ENCODE measurements at places on chromosomes 4 and X.

GRCh38 chr4:158644760-158645159 lies 26.9 kb downstream of the C4orf46 start:
- DNase-seq: no peak

- DNase-seq: no peak
Observed at GRCh38 chr4:111263836-111264235, 641.0 kb upstream of the PITX2 start.

DNA sequence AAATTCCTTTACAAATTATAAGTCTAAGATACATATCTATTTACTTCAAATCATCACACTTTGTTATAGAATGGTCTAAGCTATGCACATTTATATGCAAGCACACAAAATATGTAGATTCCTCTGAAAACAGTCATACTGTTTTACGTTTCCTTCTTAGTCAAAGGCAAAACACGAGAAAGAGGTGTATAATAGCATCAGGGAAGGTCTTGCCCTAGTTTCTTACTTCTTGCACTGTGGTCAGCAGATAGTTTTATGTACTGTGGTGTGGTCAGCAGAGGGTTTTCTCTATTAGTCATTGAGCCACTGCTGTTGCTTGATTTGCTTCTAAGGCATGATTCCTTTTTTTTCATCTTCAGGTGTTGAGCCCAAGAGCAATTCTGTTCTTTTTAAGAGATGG lies 117.7 kb downstream of the ADAM29 start:
- no peak for DNase-seq

- peak; percentile 8 for DNase-seq
Observed at GRCh38 chr4:123477711-123478209, 81.2 kb downstream of the SPRY1 start.

DNA sequence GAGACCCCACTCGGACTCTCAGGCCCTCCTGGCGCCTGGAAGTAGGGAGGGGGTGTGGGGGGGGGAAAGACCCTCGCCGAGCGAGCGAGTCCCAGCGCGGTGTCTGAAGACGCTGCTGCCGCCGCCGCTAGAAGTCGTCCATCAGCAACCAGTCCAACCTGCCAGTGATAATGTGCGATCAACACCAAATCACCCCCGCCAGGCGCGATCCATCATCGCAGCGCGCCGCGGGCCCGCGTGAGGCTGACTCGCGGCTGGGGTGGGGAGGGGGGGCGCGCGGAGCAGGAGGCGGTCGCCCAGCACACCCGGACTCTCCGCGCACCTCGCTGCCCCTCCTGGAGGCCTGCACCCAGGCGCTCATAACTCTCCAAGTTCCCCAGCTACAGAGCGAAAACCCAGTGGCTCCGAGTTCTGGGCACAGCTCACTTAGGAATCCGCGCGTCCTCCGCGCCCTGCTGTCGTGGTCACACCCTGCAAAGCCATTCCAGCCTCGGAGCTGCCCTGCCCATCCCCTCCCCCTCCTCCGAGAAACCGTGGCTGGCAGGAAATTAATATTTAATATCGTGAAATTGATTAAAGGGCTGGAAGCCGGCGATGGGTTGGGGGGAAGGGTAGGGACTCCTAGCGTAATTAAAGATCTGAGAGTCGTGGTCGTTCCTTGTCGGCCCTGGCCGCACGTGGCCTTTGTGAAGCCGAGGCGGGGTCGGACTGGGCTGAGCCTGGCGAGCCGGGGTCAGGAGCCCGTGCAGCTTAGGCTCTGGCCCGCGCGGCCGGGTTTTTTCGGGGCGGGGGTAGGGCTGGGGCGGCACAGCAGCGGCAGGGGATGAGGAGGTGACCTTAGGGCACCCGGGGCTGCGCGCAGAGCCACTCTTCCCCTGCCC lies 58.1 kb upstream of the BCOR start:
- no peak for DNase-seq

GRCh38 chr4:77095101-77095821 lies 19.5 kb upstream of the CCNI start:
- DNase-seq: peak; percentile 42

DNA sequence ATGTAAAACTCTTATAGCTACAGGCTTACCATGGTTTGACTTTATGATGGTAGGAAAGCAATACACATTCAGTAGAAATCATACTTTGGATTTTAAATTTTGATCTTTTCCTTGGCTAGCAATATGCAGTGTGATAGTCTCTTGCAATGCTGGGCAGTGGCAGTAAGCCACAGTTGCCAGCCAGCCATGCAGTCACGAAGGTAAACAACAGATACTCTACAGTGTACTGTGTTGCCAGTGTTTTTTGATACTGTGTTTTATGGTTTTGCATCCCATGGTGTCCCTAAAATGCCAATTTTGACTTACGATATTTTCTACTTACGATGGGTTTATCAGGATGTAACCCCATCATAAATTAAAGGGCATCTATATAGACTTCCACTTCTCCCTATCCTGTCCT lies 24.8 kb upstream of the KLF3 start:
- no peak for DNase-seq

DNA sequence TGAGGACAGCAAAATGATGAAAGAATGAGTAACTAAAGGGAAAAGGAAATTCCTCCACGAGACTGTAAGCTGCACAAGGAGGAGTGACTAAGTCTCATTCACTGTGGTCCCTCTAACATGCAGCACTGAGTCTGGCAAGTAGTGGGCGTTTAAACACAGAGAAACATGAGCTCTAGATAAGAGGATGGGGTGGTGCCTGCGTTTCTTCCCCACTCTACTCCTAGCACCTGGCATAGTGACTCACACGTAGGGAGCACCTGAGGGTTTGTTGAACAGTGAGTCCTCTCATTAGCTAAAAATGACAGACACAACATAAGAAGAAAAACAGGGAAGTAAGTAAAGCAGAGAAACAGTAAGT lies 105.8 kb upstream of the CBR4 start:
- DNase-seq: no peak

DNA sequence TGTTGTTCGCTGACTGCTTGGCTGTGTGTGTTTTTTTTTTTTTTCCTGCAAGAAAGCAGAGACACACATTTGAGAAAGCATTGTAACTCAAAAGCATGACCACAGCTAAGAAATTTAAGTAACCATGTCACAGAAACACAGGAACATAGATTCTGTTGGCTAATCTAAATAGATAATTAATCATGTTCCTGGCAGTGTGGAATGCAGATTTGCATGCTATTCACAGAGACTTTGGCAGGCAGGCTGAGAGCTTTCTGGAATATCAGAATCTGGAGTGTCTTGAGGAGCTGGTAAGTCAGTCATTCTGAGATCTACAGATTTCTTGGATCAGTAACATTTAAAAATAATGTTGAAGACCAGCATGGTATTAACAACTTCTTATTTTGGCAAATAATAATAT lies 33.2 kb upstream of the SMS start:
- no peak for DNase-seq

DNA sequence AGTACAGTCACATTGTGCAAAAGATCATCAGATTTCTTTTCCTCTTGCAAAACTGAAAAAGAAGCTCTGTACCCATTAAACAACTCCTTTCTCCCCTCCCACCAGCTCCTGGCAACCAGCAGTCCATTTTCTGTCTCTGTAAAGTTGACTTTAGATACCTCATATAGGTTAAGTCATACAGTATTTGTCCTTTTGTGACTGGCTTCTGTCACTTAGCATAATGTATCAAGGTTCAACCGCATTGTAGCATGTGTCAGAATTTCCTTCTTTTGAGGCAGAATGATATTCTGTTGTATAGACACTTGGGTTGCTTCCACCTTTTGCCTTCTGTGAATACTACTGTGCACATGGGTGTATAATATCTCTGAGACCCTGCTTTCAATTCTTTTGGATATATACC lies 121.8 kb downstream of the SH3KBP1 start:
- no peak for DNase-seq

DNA sequence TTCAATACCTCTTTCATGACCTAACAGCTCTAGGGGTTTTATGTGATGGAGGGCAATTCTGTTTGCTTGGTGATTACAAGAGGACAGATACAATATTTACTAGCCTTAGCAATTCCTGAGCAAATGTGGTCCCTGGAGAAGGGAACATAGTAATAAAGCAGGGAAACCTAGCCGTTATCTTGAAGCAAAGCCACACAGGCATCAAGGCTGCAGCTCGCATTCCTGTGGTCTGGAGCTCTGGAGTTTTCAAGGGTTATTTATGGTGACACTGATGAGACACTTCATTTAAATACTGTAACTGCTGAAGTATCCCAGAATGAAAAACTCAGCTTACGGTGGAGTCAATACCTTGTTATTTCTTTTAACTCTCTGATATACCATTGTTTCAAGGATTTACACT lies 66.8 kb downstream of the AFF2 start:
- DNase-seq: no peak

DNA sequence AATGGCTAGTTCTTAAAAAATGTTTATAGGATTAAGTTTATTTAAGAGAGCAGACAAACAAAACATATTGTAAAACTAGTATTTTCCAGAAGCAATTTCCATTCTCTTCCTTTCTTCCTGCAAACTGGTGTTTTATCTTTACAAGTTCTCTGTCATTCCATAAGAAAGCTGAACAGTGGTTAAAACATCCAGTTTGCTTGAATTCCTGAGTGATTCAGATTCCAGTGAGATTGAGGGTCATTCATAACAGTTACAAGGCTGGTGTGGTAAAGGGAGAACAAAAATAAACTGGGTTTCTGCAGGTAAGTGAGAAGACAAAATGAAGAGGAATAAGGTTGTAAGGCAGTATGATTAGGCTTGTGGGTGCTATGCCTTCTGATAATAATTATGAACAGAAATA lies 544.8 kb upstream of the DIPK2B start:
- DNase-seq: no peak

DNA sequence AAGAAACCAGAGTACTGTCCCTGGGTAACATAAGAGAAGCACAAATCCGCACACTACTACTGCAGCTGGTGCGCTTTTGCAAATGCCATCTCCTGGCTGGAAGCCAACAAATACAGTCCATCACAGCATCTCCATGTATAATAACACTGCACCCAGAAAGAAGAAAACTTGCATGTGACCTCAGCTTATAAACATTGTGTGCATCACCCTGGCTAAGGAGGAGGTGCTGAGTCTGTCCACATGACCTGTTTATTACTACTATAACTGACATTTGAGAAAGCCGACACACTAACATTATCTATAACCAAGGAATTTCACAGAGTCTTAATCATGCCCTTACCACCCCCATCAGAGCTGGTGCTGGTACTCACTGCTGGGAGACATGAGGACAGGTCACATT lies 516.8 kb downstream of the CFAP47 start:
- no peak for DNase-seq

- no peak for DNase-seq
Observed at GRCh38 chr4:74335341-74336021, 27.2 kb downstream of the EPGN start.

DNA sequence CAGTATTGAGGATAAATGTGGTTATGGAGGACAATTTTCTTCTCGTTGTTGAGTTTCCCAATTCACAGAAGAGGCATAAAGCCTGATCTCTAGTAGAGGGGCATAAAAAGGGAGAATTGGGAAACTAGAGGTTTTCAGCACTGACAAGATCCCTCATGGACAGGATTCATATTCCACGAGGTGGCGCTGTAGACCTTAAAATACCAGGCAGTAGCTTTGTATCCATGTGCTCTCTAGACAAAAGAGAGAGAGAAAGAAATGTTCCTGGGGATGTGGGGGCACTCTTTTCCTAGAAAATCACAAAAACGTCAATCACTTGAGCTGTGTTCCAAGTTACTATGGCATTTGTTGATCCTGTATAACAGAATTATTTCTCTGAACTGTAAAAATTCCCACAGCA lies 128.3 kb downstream of the MAGEE1 start:
- no peak for DNase-seq

DNA sequence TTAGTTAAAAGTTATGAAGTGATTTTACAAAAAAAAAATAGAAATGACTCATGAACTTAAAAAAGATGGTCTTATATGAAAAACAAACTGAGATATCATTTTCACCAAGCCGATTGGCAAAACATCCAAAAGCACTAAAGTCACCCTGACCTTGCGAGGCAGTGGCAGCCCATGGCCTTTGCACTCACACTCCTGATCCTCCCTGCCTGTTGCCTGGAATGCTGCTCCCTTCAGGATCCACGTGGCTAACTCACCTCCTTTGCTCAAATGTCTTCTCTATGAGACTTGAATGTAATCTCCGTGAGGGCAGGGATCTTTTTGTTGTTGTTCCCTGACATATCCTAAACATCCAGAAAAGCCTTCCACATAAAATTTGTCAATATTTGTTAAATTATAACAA lies 106.4 kb downstream of the RAPGEF2 start:
- no peak for DNase-seq

DNA sequence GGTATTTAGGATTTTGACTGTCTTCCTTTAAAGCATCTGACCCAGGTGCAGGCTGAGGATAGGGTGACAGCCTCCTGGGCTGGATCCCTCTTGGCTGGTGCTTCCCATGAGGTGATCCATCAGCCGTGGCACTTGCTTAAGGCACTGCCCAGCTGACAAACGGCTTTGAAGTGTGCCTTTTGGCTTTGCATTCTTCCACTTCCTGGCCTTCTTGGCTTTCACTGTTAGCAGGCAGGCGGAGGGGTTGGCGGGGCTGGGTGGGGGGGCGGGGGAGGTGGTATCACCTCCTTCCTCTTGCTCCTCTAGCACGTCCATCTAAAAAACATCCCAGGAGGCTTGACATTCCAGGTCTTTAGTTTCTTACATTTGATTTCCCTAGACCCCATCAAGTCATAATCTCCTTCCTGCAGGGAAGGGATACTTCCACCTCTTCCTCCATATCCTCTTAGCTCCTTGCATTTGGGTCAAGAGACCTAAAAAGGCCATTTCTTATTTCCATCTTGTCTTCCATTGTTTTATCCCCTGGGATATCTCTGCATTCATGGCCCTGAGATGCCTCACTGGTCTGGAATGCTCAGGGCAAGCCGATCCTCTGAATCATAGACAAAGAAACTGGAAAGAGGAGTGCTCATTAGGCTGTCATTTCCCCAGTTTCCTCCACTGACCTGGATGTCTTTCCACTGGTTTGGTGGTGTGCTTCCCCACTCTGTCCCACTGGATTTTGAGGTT lies 11.3 kb upstream of the APLN start:
- no peak for DNase-seq

DNA sequence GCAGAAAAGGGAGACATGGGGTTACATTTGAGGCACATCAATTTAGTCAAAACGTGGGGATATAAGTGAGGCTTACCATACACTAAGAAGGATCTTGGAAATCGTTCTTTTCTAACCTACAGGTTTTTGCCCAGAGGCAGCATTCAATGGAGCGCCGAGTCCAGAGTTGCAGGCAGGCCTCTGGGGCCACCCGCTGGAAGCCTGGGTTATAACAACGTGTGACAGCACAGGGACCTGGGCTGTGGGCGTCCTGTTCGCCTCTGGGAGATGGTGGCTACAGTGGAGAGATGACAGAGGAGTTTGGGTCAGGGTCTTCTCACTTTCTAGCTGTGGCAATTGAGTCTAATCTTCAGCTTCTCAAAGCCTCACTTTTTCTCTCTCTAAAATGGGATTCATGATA lies 53.9 kb downstream of the ENPP6 start:
- no peak for DNase-seq

- DNase-seq: no peak
Observed at GRCh38 chr4:138437263-138437851, 195.2 kb upstream of the SLC7A11 start.
